Adrenal gland (tissue), 19 donors: ENCODE measurements at places on chromosomes 16 and 17.

DNA sequence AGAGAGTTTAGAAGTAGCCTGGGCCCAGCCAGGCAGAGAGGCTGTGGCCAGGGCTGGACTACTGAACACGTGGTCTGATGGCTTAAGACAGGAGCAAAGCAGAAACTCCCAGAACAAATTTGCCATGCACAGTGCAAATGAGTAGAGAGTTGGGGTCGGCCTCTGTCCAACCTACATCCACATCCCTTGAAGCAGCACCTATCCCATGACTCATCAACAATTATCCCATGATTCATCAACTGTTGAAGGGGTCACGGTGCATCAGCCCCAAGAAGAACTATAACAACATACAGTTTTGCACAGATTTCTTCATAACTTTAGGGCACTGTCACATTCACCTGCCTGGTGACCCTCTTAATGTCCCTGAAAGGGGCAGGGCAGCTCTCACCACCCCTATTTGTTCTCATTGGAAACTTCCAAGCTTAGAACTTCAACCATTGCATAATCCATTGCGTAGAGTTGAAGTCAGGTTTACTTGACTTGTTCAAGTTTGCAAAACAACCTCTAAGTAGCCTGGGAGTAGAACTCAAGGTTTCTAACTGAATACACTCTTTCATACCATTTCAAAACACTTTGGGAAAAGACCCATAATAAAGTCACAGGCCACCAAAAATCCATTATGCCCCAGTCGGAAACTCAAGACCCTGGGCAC, 235.2 kb upstream of the CDH5 start:
- DNase-seq: no peak

DNA sequence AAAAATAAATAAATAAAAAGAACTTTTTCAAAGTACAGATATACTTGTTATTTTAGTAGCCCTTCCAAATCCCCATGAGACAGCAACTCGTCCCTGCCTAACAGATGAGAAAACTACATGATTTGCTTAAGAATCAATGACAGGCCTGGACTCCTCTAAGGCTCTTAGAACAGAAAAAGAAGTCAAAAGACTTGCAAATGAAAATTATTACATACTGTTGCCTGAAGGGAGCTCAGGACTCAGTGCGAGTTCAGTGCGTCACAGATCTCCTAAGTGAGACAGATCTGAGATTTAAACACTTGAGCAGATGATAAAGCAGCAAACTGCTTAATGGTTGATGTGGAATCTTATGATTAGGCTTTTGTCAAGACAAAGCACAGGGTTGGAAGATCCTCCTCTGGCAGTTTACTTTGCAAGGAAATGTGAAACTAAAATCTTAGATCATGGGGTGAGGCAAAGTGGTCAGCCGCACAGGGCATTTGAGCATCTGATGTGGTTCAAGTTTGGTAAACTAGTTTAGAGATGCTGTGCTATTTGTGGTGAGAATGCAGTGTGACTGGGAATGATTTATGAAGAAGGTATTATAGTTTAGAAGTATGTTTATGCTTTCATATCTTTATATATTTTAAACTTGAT, 138.1 kb downstream of the TRIM37 start:
- no peak for DNase-seq

- DNase-seq: no peak
These were observed 86.3 kb downstream of the WDR59 start for GRCh38 chr16:74898659-74899058.

- DNase-seq: no peak
These were observed 74.1 kb downstream of the ABCC12 start for GRCh38 chr16:48081656-48082055.

DNA sequence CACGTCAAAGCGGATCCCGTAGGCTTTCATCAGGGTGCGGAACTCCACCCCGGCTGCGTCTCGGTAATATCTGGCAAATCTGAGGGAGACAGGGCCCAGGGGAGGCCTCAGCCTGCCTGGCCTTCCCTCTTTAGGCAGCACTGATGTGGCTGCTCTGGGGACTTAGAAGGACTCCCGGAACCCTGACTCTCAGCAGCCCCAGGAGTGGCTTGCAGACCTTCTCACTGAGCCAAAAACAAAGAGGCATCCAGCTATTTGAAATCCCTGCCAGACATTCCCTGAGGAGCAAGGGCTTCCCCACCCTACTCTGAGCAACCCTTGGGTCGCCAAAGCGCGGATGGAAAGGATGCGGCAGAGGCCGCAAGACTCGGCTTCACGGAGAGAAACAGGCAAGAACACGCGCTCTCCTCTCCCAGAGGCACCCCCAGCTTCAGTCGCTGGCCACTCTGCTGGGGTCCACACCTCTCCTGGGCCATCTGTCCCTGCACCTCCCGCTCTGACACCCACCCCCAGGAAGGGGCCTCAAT, 7.9 kb downstream of the P2RX5 start:
- DNase-seq: no peak

DNA sequence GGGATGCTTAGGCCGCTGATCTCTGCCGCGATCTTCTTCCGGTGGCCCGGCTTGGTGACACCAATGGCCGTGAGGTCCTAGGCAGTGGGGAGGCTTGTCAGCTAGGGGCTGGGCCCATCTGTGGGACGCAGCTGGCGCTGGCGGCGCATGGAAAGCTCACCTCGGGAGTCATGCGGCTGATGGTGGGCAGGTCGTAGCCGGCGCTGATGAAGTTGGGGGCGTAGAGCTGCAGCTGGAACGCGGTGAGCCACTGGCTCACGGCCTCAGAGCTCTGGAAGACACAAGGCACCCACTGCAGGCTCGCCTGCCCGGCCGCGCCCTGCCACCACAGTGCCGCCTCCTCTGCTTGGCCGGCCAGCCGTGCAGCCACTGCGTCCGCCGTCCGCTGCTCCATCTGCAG, 12.7 kb downstream of the CASKIN1 start:
- DNase-seq: no peak

DNA sequence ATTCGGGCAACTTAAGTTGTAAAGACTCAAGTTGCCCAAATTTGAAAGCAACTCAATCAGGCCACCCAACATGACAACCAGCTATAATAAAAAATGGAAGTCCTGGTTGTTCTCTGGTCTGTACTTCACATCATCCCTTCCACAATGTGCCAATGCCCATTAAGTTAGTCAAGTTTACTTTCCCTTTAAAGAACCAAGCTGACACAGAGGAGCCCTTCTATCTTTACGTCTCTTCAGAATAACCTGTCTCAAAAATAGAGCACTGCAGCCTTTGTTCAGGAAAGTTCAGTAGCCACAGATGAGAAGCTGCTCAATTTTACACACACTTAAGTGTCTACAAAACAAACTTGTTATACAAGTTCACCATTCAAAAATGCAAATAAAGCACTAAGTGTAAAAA, 75.1 kb upstream of the C17orf78 start:
- DNase-seq: no peak

GRCh38 chr17:32927201-32927723, 691 bp upstream of the TMEM98 start:
- no peak for DNase-seq

GRCh38 chr16:255183-255582, 20.6 kb downstream of the RGS11 start:
- no peak for DNase-seq

GRCh38 chr16:57863434-57864160, 61.3 kb upstream of the KIFC3 start:
- DNase-seq: peak; percentile 81

GRCh38 chr16:87832741-87833502, 36.4 kb downstream of the SLC7A5 start:
- no peak for DNase-seq
